ENCODE measurements at places on chromosomes 13 and 19.

DNA sequence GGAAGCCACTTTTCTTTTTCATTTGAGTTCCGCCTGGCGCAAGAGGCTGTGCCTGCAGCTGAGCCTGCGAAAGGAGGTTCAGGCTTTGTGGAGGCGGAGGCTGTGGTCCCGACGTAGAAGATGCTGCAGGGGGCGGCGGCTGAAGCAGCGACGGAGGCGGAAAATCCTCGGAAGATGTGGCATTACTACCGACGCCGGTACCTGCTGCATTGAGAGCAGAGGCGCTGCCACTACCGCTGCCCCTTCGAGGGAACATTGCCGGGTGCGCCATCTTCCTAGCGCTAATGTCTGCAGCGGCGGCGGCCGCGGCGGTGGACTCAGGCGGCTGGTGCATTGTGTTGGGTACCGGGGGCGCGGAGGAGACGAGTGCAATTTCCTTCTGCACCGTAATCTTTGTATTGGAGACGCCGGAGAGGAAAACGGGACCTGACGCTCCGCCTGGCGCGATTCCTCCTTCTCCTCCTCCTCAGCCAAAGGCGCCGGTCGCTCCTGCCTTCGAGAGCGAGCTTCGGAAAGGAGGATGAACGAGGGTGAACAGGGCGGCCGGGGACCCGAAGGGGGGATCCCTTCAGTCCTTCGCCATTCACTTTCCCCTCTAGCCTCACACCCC, at the start of gene TSC22D1:
Gene TSC22D1, minus strand, starts transcription at position 590 of the 610 bp plus-strand sequence. Its CDS starts 256 bp downstream, at position 334.
- peak; percentile 73 for DNase-seq

DNA sequence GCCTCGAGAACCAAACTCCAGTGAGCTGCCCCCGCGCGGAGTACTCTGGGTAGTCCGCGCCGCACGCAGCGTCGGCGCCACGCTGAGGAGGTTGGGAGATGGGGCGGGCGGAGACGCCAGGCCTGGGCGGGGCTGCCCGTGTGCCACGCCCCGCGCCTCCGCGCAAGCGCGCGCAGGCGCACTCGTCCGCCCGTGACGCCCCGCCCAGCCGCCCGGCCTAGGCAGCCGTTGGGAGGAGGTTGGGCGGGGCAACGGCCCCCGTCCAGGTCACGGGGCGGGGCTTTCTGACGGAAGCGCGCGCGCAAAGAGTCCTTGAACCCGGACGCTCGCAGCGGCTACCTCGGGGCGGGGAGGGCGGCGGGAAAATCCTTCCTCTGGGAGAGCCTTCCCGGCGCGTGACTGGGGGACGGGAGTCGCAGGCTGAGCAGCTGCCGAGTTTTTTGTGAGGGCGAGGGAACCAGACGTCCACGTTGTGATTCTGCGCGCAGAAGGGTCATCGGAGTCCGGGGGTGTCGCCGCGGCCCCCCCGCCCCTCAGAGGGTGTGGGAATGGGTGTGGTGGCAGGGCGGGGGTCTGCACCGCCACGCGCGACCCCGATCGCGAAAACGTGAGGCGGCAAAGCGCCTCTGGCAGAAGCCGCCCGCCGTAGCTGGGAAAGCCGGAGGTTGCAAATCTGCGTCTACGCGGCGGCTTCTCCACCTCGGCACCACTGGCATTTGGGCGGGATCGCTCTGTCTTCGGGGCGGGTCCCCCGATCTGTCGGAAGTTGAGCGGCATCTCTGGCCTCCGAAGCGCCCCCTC, at the start of gene MED26:
Gene MED26, minus strand, starts transcription at position 22 of the 801 bp plus-strand sequence. CDS start 261 bp downstream, outside the sequence.
- DNase-seq = peak; percentile 97

DNA sequence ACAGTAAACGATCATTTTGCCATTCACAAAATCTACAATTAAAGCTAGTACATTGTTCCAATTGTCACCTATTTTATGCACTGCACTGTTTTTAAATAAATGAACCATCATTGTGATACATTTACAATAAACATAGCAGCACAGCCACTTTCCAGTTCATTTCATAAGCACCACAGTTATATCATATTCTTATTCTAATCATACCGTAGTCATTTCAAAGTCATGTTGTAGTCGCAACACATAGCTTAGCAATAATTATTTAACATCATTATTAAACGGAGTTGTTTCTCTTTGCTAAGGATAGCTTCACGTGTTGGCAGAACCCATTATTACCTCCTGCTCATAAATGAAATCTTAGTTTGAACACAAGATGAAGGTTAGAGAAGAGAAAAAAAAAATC, 2.2 kb upstream of the PCDH9 start:
- no peak for DNase-seq

DNA sequence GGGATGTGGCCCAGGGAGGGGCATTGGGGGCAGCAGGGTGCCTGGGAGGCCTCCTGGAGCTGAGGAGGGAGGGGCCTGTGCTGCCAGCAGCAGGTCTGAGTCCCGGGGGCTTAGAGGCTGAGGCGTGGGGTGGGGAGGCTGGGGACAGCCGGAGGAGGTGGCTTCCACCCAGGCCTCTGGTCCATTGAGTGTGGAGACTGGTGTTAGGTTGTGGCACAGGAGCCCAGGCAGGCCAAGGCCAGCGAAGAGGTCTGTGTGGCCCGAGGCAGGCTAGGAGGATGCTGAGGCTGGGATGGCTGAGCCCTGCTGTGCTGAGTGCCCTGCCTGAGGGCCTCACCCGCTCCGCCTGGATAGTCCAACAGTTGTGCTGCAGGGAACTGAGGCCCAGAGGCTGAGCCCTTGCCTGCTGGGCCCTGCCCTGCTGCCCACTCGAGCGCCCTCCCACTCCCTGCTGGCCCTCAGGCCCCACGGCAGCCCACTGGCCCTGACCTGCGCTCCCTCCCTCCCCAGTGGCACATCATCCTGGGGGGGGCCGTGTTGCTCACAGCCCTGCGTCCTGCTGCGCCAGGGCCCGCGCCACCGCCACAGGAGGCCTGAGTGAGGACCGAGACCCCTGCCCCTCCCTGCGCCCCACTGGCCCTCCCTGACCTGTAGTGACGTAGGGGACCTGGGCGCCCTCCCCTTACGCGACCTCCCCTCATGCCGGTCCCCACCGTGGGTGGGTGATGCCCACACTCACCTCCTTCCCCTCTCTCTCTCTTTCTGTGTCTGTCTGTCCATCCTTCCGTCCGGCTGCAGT, 4.9 kb upstream of the GARIN5A start:
- DNase-seq = no peak
